ENCODE measurements at places on chromosomes 3 and 15.
A peak's percentile ranks its signal among the peaks of the same experiment; 100 is the strongest.

- DNase-seq, result no peak
Measured at GRCh38 chr3:12222775-12223485, 64.2 kb upstream of the TIMP4 start.

DNA sequence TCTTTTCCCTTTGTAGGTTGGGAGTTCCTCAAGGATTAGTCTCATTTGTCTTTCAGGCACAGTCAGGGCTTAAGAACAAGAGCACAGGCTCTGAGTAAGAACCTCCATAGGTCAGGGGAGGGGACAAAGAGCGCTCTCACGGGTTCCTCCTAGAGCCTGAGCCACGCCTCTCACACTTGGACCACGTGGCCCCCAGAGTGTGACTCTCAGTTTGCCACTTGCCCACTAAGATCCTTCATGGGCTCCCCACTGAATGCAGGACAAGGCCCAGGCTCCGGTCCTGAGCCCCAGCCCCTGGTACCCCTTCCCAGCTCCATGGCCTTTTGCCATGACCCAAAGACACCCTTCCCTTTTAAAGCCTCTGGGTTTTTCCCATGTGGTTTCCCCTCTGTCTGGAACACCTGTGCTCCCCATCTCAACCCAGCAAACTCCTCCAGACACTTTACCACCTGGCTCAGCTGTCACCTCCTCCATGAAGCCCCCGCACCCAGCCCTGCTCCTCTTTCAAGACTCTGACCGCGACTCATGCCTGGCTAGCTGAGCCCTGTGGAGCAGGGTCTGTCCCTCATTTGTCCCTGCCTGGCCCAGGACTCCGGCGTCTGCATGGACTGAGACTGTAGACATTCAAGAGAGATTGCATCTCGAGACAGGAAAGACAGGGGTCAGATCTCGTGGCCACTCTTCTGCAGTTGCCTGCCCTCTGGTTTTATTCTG, 32.7 kb downstream of the IQSEC1 start:
- DNase-seq, result no peak

GRCh38 chr15:85485956-85486567, 105.7 kb downstream of the AKAP13 start:
- DNase-seq, result peak; percentile 58

DNA sequence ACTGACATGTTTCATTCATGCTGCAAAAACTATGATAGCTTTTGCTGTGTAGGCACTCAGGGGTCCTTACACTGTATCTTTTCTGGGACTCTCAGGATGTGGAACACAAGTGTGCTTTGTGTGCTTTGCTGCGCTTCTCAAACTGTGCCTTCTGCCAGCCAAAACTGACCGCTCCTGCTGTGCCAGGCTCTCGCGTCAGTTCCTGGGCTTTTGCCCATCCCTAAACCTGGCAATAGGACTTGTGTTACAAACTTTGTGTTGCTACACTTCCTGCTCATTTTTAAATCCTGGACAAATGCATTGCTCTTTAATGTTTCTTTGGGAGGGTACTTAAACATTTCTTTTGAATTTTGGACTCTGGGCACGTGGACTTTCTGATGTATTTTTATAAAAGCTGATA, 60.3 kb downstream of the DIPK2A start:
- peak; percentile 96 for DNase-seq

GRCh38 chr3:54122324-54123002, at the start of gene CACNA2D3:
Gene CACNA2D3 (plus strand): TSS chr3:54122552.
- DNase-seq, result no peak

DNA sequence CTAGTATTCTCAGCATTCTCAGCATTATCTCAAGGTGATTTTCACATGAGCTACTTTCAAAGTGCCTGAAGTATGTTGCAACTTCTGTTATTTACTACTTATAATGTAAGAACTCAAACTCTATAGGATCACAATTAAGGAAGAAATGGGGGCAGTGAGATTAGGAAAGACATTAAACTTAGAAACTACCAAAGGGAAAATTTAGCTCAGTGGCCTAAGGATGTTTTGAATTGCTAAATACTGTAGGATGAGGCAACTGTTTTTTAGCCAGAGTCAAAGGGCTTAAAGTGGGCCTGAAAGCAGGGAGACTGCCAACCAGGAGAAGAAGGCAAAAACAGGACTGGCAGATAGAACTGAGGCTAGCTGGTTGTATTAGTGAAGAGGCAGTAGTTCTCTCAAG, 55.5 kb upstream of the MBNL1 start:
- no peak for DNase-seq

DNA sequence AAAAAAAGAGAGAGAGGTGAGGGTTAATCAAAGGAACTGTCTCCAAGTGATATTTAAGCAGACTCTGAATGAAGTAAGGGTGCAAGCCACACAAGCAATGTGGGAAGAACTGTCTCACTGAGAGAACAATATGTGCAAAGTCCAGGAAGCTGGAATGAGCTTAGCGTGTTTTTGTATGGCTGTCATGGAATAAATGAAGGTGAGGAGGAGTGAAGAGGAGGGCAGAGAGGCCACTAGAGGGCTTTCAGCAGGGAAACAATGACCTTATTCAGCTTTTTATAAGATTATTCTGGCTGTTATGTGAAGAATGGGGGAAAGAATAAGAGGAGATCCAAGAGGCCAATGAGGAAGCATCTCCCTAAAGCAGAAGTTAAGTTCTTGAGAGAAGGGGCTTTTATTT, 86.9 kb upstream of the COL8A1 start:
- DNase-seq, result no peak

DNA sequence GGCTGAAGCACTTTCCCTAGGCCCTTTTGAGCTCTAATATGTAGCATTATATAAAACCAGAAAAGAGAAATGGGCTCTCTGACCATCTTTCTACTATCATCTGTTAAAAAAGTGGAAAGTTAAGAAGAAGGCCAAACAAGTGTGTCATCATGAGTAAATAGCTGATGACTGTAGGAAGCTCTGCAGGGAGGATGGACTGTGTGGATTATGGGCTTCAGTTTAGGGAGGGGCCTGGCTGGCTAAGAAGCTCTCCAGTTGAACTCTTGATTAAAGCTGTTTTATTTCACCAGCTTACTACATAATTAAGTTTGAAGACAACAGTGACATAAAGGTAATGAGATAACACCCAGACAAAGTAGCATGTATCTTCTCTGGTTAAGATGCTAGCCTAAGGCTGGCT, 30.6 kb downstream of the INTS14 start:
- DNase-seq, result no peak

DNA sequence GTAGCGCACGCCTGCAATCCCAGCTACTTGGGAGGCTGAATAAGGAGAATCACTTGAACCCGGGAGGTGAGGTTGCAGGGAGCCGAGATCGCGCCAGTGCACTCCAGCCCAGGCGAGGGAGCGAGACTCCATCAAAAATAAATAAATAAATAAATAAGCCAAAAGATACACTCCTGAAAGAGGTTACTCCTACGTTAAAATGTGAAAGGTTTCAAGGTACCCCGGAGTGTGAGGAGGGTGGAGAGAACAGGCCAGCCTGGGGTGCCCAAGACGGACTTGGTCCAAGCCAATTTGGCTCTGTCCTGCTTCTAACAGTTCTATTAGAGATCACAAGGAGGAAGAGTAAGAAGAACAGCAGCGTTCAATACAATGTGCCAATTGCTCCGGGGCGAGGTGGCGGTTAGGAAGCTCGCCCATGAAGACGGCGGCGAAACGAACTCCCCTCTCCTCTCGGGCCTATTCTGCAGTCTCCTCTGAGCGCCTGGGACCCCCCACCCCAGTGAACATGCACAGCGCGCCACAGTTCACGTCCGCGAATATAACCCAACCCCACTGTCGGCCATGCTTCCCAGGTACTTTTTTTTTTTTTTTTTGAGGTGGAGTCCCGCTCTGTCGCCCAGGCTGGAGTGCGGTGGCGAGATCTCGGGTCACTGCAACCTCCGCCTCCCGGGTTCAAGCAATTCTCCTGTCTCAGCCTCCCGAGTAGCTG, 942 bp downstream of the ELP6 start:
- no peak for DNase-seq

GRCh38 chr3:31721676-31722075, 189.0 kb downstream of the STT3B start:
- DNase-seq, result no peak

- DNase-seq, result no peak
Measured at GRCh38 chr15:30990446-30991254, 778 bp downstream of the MTMR10 start.

GRCh38 chr3:105388176-105388575, 21.5 kb downstream of the ALCAM start:
- no peak for DNase-seq

GRCh38 chr3:20186600-20187004, 596 bp upstream of the SGO1 start:
- no peak for DNase-seq

DNA sequence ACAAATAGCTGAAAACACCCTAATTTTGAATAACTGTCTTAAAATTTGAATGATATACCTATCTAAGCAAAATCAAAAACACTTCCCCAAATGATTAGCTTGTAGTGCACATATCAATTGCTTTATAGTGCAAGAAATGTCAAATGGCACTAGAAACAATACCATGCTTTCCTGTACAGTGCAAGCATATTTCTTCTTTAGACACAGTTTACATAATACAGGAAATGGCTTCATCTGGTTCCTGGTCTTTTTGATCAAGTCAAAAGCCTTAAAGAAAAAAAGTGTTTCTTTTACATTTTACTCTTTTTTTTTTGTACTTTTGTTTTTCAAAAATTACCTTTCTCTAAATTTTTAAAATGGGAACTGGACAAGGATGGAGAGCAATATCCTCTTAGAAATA, 352.1 kb downstream of the MECOM start:
- no peak for DNase-seq

DNA sequence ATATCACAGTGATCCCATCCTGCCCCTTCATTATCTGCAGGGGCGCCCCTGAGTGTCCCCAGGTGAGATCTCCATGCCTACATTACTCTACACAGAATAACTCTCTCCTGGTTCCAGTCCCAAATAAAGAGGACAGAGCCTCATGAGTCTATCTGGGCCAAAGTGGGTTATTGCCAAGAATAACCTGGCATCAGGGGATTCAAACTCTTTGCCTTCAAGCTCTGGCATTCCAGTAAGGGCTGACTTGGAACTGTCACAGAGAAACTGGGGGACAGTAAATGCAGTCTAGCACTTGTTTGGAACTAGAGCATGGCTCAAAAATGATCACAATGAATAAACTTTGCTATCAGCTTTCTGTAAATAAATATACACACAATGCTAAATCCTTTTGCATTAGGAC, 30.3 kb downstream of the GJD2 start:
- DNase-seq, result no peak

GRCh38 chr15:55897560-55898336, 95.7 kb downstream of the NEDD4 start:
- peak; percentile 24 for DNase-seq

GRCh38 chr3:192842711-192843110, 74.9 kb downstream of the MB21D2 start:
- DNase-seq, result no peak

DNA sequence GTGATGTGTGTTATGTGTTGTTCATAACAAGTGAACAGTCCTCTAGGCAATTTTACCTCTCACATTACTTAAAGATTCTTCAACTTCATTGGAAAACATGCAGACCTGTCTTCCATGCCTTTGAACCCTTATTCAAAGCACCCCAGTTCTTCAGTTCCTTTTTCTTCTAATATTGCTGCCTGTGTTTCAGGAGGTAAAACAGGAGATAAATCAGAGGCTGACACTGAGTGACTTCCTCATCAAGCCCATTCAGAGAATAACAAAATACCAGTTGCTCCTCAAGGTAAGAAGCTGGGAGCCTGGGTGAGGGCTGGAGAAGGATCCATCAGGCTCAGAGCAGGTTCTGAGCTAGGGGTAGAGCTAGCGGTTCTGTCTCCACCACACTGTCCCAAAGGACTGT, 71.1 kb upstream of the UMPS start:
- no peak for DNase-seq

- no peak for DNase-seq
Measured at GRCh38 chr3:130889416-130889946, 4.4 kb upstream of the ATP2C1 start.

GRCh38 chr15:78004919-78005634, 72.4 kb downstream of the TBC1D2B start:
- peak; percentile 75 for DNase-seq

DNA sequence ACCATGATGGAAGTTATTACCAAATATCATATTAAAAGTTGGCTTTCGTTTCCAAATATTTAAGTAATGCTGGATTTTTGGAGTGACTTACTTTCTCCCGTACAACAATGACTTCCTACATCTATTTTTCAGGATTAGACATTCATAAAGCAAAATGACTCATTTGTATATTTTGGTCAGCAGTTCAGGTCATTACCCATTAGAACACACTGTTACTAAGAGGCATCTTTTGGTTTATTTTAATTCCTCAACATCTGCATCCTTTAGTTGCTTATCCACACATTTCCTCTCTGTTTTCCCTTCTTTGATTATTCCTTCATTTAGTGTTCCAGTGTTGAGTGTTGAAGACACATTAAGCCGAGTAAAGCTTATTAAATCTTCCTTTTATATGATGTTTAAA, 348.2 kb downstream of the NAALADL2 start:
- DNase-seq, result no peak

- no peak for DNase-seq
Measured at GRCh38 chr15:56199038-56199437, 44.6 kb downstream of the RFX7 start.

GRCh38 chr3:104245261-104245660, 1121.4 kb upstream of the ALCAM start:
- DNase-seq, result no peak

DNA sequence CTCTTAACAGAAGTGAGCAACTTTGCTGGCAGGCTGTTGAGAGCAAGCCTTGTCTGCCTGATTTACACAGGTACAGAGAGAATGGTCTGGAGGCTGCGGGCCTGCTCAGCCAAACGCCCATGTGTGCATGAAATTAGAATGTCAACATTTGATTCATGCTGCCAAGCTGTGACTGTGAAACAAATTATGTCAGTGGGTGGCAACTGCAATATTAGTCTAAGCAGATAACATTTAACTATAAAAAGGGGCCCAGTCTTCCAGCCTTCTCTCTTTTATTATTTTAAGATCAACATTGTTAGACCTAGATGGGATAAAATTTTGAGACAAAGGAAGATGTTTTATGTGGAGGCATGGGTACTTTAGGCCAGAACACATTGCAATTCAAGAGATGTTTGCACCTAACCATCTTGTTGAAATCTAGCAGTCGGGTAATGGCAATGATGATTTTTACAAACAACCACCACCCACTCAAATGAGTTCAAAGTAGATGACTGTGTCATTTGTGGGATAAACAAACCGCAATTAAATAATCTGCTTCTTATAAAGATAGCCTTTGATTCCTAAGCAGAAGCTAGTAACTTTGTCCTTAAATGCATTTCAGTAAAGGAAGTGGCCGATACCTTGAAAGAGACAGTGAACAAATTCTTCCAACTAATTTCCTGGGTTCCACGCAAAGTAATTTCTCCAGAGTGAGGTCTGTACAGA, 70.2 kb downstream of the FOXB1 start:
- DNase-seq, result no peak

DNA sequence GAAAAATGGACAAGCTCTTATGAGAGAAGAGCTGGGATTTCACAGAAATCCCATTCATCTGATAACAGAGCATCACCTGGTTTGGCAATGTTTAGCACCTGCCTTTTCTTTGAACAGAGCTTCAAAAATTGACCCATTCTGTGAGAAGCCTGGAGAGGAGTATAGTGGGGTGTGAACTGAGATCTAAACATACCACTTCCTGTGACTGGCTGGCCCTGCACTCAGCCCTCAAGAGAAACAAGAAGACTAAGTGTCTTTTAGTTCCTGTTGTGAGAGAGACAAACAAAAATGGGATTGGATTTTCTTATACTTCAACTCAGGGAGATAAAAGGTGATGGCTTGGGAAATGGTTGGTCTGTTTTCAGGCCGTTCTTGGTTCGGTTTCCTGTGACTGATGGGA, 1060.2 kb downstream of the ROBO1 start:
- DNase-seq, result no peak

- no peak for DNase-seq
Measured at GRCh38 chr15:68028137-68028887, 25.8 kb upstream of the PIAS1 start.

- DNase-seq, result no peak
Measured at GRCh38 chr3:108380128-108380795, 83.9 kb downstream of the HHLA2 start.

All from putamen (tissue), 1 donor.